ENCODE measurements at places on chromosomes 16 and 17.

- peak; percentile 36 for DNase-seq
Measured at GRCh38 chr17:11986942-11987329, 10.3 kb downstream of the ZNF18 start.

DNA sequence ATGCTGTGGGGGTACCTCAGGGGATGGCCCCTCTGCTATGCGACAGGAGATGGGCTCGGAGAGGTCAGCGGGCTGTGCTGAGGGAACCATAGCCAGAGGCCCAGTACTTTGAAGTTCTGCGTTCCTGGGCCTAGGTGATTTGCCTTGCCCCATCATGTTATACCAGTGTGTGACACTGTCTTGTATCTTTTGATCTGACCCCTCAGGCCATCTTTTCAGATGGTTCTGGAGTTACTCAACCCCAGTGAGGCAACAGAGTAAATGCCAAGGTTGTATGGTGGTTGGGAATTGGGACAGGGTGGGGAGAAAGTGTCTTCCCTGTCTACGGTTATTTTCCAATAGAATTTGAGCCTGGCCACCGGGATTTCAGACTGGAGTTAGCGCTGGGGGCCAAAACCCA is 8.5 kb downstream of the MSI2 start:
- DNase-seq: no peak

GRCh38 chr17:39861235-39861634 is 2.9 kb downstream of the IKZF3 start:
- no peak for DNase-seq

- no peak for DNase-seq
Measured at GRCh38 chr17:65115839-65116238, 21.3 kb upstream of the RGS9 start.

DNA sequence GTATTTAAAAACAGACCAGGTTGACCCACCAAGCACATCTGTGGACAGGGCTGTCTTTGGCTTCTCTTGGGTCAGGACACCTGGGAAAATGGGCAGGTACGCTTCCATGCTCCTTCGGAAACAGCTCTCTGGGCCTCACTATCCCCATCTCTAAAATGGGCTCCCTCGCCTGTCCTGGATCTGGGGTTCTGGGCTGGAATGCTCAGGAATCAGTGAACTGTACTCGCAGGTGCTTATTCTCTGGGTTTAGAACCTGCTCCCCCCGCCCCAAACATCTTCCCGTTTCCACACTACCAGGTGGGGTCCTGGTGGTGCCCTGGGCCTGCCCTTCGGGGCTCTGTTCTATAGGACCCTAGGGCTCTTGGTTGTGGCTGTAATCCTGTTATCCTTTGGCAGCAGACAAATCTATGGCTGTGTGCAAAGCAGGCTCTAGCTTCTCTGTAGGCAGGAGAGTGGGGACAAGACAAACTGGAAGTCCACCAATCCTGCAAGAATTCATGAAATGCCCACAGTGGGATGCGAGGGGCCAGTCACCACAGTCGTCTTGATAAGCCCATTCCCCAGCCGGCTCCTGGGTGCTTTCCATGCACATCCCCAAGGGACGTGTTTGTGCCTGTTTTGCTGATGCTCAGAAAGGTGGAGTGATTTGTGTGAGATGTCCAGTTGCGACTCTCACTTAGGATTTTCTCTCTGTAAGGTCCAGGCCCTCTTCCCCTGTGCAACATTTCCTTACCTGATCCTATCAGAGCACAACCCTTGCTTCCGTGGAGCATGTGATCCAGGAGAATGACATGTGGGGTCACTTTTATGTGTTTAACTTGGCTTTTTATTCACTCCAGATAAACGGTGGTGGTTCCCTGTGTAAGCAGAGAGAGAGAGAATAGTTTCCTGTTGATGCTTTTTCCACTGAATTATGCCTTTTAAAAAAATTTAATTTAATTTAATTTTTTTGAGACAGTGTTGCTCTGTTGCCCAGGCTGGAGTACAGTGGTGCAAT is 37.2 kb downstream of the HAPSTR1 start:
- DNase-seq: no peak

GRCh38 chr16:12245921-12246720 is 269.6 kb downstream of the SNX29 start:
- no peak for DNase-seq

- no peak for DNase-seq
Measured at GRCh38 chr16:47728205-47728604, 267.1 kb downstream of the PHKB start.

DNA sequence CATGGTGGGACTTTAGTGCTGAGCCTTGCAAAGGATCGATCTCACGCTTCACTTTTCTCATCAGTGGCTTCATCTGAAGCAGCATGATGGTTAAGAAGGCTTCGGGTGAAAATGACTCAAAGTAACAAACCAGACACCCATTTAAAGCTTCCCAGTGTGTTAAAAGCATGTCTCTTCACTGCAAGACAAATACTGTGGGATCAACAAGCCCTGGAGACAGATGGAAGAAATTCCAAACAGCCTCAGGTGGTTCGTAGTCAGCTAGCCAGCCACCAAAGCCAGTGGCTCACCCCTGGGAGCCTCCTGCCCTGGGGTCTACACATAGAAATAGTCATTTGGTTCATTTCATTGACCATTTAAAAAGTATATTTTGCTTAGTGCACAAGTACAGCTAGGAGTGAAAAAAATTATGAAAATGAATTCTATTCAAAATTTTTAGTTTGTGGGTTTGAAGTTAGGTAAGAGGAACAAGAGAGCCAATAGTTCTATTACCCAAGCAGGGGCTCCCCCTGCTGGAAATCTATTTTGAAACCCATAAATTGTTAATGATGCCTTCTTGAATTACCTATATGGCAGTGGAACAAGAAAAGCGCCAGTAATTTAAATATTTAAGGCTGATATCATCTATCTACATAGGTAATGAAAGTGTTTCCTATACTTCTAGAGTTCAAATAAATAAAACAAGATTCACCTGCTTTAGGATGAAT is 51.6 kb downstream of the PMP22 start:
- no peak for DNase-seq

GRCh38 chr17:65588181-65588808 is 26.8 kb upstream of the AXIN2 start:
- no peak for DNase-seq

- no peak for DNase-seq
Measured at GRCh38 chr17:9202532-9202931, 181.2 kb downstream of the NTN1 start.
